EH (cell line): ENCODE measurements at places on chromosomes 5 and 9.
A peak's percentile ranks its signal among the peaks of the same experiment; 100 is the strongest.

DNA sequence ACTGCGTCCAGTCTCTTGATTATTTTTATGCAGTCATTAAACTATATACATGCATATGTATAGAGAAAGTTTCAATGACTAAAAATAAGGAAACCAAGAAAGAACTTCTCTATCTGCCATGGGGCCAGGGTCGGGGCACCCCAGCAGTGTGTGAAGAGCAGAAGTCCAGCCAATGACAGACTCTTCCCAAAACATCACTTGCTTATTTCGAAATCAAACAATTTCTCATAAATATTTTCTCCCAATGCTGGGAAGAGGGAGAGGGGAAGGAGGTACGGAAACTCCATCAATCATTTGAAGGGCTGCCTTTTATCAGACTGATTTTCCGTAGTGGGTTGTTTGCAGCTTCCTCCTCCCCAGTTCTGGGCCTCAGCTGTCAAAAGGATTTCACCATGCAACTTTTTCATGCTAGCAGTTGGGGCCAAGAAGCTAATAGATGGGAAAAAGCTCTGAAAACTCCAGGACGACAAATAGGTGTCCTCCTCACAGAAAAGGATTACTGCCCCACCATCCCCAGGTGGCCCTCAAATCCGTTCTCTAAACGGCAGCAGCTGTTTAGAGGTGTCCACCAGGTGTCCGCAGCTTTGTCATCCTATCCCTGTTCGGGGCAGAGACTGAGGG is 617 bp upstream of the FPGS start:
- peak; percentile 18 for DNase-seq

DNA sequence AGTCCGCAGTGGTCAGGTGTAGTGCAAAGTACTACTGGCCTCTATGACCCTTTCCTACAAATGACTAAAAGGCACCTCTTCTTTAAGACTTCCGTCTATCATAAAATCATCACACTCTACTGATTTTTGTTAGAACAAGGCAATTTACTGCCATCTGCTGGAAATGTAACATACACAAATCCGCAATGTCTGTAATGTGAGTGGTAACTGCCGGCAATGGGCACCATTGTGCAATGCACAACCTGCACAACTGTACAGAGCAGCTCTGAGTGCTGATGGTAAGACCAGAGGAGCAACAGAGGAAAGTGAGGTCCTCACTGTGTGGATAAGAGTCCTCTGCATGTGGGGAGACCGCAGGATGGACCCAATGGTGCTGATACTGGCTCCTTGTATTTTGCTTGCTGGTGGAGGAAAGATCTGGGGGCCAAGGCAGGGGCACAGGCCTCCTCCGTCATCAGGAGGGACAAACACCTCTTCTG is 103.7 kb downstream of the ATPSCKMT start:
- DNase-seq, result peak; percentile 62

GRCh38 chr9:106890608-106891007 is 27.6 kb downstream of the ZNF462 start:
- no peak for DNase-seq

GRCh38 chr5:54401515-54401914 is 54.0 kb upstream of the HSPB3 start:
- no peak for DNase-seq

DNA sequence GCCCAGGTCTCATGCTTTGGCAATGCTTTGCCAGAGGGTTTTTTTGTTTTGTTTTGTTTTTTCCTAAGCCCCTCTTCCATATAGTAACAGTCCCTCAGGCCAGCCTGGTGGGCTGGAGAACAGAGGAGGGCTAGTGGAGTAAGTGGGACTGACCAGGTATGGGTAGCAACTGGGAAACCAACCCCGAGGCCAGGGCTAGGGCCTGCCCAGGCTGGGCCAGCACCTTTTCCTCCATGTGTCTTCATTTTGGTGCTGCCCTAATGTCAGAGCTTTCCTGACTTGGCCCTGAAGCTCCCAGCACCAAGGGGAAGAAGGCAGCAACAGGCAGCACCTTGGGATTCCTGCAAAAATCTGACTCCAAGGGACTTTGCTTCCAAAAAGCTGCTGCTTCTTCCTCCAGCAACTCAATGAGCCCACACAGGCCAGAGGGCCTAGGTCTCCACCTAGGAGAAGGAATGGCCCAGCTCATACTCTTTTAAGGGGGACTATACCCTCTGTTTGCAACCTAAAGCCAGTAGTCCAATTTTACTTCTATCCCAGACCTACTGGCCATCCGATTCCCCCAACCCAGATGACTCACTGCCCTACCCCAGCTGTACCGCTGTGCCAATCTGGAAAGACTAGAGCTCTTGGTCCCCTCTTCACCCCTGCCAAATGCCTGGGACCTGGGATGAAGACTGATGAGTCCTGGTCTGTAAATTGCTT is 105.1 kb downstream of the PSD2 start:
- no peak for DNase-seq

GRCh38 chr9:24793787-24794186 is 248.1 kb upstream of the IZUMO3 start:
- no peak for DNase-seq

GRCh38 chr9:86062845-86063693 is 36.3 kb downstream of the GOLM1 start:
- no peak for DNase-seq

GRCh38 chr9:107805201-107805600 is 315.6 kb upstream of the KLF4 start:
- DNase-seq, result no peak

DNA sequence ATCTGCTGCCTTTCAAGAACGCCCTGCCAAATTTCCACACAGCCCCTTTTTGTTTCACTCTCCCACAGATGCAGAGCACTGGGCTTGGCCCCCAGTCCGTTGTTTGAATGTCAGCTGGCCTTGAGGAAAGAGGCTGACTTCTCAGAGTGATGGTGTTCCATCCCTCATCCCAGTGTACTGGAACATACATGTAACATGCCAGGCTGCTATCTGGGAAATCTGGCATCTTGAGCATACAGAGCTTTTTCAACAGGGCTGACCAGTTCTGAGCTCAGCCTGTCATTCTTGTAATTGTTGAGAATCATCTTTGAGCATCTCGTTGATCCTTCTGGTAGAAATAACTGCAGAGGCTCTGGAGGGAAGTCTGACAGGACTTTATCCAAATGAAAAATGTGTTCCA is 2.8 kb downstream of the GALNT10 start:
- DNase-seq, result no peak

DNA sequence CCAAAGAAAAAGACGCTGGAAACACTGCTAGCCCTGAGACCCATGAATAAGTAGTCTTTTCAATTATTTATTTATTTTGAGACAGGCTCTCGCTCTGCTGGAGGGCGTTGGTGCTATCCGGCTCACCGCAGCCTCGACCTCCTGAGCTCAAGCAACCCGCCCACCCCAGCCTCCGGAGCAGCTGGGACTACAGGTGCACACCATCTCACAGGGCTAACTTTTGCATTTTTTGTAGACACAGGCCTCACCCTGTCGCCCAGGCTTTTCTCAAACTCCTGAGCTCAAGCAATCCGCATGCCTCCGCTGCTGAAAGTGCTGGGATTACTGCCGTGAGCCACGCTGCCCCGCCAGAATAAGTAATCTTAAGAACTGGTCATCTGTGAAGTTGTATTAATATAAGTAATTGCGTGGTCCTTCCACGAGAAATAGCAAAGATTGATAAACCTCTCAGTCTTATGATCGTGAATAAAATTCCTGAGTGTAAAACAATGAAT is 1.6 kb downstream of the ANXA2R start:
- no peak for DNase-seq

- peak; percentile 39 for DNase-seq
Measured at GRCh38 chr9:83327750-83328622, 210.2 kb downstream of the FRMD3 start.
